LoVo (cell line): ENCODE measurements at places on chromosomes 6 and 20.

GRCh38 chr20:61951695-61952533, 113.8 kb downstream of the TAF4 start:
- DNase-seq = no peak

- DNase-seq = no peak
These were observed 118.4 kb downstream of the ANKRD60 start for GRCh38 chr20:58109918-58110635.

DNA sequence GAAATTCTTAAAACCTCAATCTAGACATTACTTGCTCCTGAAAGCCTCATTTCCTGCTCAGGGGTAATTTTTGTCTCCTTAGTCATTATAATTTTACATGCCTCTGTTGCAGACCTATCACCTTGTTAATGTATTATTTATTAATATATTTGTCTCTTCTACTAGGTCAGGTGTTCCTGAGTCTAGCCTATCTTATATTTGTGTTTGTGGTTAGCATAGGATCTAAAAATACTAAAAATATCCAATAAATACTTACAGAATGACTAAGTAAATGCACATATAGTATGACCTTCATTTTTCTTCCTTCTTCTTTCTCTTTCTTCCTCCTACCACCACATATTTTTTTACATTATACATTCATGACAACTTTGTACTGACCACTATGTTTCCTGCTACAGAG, 268.9 kb upstream of the HS3ST5 start:
- no peak for DNase-seq

DNA sequence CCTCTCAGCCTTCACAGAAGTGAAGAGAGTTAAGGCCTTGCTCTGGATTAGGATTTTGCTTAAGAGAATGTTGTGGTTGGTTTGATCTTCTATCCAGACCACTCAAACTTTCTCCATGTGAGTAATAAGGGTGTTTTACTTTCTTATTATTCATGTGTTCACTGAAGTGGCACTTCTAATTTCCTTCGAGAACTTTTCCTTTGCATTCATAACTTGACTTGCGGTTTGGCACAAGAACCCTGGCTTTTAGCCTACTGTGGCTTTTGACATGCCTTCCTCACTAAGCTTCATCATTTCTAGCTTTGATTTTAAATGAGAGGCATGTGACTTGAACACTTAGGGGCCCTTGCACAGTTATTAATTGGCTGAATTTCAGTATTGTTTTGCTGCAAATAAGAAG, 166.1 kb upstream of the OPRM1 start:
- no peak for DNase-seq

GRCh38 chr6:24666097-24666640, 530 bp downstream of the TDP2 start:
- no peak for DNase-seq

DNA sequence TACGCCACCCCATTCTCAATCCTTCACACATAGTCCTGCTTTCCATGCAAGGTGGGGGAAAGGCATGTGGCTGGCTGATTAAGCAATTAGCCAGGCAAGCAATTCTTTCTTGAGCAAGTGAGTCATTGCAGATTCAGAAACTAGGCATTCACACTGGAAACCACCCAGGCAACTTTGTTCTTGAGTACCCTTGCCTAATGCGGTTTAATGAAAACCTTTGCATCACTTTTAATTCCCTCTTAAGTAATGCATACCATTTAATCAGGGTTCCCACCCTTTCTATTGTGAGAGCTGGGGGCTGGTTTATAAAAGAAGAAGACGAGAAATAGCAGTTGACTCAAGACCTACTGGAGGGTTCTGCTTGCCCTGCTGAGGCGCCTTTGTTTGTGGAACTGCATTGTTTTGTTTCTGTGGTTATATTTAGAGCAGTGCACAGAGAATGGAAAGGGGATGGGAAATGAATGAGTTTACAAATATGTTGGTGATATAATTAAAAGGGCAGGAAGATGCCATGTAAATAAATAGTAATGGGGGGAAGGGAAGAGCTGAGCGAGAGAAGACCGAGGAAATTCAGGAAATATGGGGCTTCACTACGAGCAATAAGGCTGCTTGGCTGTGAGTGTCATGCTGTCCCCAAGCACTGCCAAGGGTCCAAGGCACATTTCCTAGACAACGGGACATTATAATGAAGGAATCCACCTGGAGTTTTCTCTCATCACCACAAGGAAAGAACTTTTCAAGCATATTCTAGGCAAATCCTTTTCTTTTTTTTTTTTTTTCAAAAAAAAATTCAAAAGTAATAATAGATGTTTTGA, 48.8 kb upstream of the TSHZ2 start:
- no peak for DNase-seq

DNA sequence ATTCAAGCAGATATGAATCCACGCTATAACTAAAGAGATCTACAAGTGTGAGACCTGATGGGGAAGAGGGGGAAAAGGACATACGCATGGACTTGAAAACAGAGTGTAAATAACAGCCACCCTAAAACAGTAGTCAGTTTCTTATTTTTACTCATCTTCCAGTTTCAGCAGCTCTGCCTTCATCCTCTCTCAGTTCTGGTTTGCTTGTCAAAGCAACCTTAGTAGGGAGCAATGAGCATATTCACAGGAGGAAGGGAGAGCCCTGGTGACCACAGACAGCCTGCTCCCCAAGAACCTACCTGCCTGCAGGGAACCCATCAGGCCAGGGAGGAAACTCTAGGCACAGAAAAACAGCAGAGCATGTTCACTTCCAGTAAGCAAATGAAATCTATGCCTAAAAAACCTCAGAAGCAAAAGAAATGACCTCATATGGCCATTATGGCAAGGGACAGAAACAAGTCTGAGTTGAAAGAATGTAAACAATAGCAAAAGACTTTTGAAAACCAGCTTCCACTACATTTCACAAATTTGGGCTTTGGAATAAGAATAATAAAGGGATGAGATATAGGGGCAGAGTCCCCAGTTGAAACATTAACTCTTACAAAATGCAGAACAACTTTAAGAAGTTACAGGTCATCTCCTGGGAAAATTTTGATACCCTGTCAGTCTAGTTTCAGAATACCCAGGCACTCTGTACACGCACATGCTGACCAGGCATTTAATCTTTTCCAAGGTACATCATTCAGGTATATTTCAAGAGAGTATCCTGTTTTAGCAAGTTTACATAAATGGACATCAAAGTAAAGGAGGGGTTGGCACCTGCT, 120.8 kb upstream of the BCLAF1 start:
- no peak for DNase-seq

- DNase-seq = no peak
These were observed 206.2 kb downstream of the FOXC1 start for GRCh38 chr6:1815827-1816452.

DNA sequence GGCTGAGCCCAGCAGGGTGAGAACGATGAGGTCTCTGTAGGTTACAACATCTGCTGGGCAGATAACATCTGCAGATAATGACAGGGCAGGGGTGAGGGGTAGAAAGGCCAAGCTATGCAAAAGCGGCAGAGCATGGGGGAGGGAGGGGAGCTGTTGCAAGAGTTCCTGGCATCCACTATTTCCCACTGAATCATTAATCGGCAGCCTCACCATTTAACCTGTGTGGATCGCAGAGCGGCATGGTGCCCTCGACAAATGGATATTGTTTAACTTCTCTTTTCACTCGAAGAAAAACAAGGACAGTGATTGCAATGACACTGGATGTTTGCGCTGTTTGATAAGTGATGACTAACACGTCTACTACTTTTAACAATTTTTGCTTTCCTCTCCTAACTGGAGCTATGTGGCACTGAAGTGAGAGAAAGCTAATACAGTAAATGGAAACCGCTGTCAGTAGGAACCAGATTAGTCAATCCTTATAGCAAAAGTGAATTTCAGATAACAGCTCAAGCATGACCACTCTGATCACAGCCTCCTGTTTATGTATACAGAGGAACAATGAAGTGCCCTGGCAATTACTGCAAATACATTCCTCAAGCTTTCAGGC, 381.5 kb downstream of the TFAP2A start:
- DNase-seq = peak; percentile 2

- DNase-seq = no peak
These were observed 114.4 kb downstream of the MTHFD1L start for GRCh38 chr6:150979826-150980350.

DNA sequence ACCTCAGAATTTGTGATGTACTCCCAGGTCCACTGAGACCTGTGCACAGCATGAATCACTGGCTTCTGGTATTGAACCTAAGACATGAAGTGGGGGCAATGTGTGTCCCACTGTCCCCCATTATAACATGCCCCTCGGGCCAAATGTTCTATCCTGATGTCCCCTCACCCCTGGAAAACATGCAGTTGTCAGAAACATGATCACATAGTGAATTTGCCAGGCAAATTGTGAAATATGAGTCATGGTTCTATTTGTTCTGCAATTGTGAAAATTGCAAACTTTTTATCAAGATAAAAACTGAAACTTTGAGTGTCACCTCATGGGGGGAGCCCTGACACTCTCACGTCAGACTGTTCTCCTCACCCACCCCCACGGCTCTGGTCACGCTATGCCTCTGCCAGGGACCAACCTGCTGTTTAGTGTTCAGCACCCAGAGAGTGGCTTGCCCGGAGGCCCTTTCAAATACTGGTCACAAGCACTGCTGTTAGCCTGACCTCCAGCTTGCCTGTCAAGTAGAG, 305.3 kb downstream of the CLIC5 start:
- no peak for DNase-seq

DNA sequence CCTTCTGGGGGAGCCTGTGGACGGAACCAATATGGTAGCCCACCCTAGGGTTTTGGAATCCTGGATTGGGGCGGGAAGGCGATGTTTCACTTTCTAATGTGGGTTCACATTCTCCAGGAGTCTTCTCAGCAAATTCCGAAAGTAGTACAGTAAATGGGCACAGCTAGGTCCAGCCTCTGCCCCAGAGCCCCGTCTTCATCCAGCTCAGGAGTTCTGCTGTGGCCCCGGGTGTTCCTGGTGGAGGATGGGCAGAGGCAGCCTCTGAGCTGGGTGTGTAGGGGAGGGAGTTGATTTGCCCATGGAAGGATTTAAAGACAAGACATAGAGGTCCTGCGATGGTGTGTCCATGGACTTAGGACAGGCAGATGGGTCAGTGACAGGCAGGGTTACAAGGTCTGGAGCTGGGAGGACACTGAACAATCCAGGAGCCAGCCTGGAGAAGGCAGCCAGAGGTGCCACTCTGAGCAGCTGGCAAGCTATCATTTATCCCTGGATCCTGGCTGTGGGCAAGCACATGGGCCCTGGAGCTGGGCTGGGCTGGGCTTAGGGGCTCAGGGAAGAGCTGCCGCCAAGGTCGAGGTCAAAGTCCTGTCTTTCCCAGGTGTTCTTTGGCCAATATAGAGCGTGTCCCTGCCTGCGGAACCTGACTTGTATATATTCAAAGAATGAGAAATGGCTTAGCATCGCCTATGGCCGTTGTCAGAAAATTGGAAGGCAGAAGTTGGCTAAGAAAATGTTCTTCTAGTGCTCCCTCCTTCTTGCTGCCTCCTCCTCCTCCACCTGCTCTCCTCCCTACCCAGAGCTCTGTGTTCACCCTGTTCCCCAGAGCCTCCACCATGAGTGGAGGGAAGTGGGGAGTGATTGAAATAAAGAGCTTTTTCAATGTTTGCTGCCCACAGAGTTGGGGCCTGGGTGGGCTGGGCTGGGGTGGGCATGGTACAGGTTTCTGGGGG, 6.7 kb downstream of the CLPSL1 start:
- no peak for DNase-seq
